ENCODE measurements at places on chromosomes 4 and X. TPM values are rescaled to one million over a fixed set of nuclear protein-coding genes. Genes with fewer than 3 reads are reported as not detected.

Gene RTL9
- not detected for total RNA-seq

Gene HSD17B13
- not detected for total RNA-seq

Gene SLC10A4
- total RNA-seq = 0.25 TPM

Gene HCCS
- total RNA-seq = 8.2 TPM

Gene NIPAL1
- total RNA-seq = 2.4 TPM

Gene PCSK1N
- total RNA-seq = 32.6 TPM

Gene UCP1
- total RNA-seq = not detected
